ENCODE measurements at places on chromosomes 3 and 15.
A peak's percentile ranks its signal among the peaks of the same experiment; 100 is the strongest.

GRCh38 chr3:191292243-191293015 lies 36.8 kb upstream of the CCDC50 start:
- no peak for DNase-seq

GRCh38 chr3:102200126-102200525 lies 234.7 kb upstream of the ZPLD1 start:
- no peak for DNase-seq

DNA sequence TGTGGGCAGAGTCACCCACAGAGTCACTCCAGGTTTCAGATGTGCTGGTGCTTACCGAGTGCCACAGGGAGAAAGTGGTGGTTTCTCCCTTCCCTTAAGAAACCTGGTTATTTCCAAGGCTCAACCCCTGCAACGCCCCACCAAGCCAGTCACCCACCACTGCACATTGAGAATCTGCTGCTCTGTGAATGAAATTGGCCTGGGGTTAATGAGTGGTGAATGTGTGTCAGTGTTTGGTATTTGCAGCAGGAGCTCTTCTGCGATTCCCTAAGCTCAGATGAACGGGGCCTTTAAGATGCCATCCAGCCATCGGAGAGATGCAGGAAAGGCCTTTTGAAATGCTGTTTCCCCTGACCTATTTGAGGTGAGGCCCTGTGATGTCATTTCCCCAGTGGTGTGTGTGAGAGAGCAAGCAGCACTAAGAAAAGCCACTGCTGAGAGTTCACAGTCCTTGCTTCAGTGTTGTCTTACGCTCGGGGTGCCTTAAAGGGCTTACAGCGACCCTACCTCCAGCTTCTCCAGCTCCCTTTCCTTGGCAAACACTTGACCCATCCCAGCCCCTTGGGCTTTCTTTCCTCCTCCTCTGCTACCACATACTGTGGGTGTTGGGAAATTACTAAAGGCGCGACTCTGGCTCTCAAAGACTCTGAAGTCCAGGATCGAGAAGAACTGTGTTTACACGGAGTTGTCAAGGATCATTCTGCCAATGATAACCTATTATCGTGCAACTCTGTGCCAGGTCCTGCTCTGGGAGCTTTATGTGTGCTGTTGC lies 68.9 kb downstream of the SMAD3 start:
- peak; percentile 95 for DNase-seq

GRCh38 chr3:146308682-146309081 lies 57.8 kb upstream of the PLSCR4 start:
- no peak for DNase-seq

GRCh38 chr15:25734680-25735355 lies 128.3 kb downstream of the ATP10A start:
- DNase-seq = no peak

DNA sequence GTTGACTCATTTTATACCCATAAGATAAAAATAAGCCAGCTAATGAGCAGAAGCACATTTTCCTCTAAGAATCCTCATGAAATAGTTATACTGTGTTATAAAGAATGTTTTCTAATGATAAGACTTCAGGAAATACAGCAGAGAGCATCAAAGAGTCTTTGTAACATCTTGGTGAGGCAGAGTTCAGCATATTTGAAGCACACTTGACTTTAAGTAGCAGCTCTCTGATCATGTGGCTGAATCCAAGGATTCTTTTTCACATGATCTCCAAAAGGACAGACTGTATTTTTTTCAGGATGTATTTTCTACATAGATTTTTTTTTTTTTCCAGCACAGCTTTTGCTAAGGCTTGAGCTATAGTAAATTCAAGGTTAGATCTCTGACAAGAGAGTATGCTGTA lies 195.1 kb downstream of the SI start:
- no peak for DNase-seq

DNA sequence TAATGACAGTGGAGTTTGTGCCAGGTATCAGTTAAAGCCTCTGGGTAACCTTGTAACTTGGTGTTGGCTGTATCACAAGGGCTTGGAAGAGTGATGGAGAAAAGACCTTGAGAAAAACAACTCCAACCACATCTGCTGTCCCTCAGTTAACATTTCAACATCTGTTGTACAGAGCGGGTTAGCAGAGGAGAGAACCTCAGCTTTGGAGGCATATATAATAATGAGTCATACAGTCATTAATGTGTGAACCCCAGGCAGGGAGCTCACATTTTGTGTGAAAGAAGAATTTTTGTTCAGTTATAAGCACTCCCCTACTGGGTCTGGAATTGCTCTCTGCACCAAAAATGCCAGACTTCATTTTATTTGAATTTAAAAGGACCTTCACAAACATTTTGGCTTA lies 439.5 kb downstream of the PDCD6IP start:
- DNase-seq = no peak

DNA sequence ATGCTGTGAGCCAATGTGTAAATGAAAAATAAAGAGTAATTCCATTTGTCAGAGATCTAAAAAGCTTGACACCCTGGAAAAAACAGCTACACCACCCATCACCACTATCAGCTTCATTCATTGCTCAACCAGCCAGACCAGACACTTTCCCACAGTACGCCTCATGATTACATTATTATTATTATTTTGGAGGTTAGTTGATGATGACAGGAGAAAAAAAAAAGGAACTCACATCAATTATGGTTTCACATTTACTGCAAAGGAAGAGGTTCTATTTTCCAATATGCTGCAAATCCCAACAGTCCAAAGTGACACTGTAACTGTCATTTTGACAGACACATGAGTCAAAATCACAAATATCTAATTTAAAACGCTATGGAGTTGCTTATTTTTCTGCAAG lies 134.7 kb upstream of the TSC22D2 start:
- DNase-seq = no peak

Measured in ACHN (cell line).